ENCODE measurements at places on chromosomes 1 and 21. TPM values are rescaled to one million over a fixed set of nuclear protein-coding genes. Genes with fewer than 3 reads are reported as not detected.

DNA sequence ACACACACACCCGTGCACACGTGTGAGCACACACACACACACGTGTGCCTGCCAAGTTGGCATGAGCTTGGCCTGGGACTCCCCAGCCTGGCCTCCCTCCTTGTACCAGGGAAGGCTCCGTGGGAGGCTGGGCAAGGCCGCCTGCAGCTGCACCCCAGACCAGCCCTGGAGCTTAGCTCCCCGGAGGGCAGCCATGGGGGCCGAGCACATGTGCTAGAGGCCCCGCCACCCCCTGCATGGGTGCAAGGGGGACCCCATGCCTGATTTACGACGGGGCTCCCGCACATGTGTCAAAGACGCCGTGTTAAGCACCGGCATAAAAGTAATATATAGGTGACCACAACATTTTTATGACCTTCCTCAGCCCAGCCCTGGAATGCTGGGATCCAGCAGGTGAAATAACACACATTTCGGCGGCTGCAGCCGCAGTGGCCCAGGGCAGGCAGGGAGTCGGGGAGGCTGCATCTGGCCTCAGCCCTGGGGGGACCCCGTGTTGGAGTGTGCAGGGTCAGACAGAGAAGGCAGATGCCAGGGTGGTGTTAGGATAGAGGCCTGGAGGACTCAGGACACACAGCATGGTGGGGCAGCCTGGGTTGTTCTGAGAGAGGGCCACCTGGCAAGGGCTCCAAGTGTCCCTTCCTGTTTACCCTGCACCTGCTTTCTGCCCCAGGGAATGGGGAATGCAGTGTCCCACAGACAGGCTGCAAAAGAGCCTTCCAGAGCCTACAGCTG is 56.3 kb downstream of the WNT9A start:
- DNase-seq = no peak

- DNase-seq = no peak
These were observed 42.9 kb upstream of the MPZL1 start for GRCh38 chr1:167678838-167679237.

GOLT1A gene
- 3.1 TPM for total RNA-seq

GRCh38 chr1:6526316-6526715 is 28.0 kb downstream of the NOL9 start:
- no peak for DNase-seq

DNA sequence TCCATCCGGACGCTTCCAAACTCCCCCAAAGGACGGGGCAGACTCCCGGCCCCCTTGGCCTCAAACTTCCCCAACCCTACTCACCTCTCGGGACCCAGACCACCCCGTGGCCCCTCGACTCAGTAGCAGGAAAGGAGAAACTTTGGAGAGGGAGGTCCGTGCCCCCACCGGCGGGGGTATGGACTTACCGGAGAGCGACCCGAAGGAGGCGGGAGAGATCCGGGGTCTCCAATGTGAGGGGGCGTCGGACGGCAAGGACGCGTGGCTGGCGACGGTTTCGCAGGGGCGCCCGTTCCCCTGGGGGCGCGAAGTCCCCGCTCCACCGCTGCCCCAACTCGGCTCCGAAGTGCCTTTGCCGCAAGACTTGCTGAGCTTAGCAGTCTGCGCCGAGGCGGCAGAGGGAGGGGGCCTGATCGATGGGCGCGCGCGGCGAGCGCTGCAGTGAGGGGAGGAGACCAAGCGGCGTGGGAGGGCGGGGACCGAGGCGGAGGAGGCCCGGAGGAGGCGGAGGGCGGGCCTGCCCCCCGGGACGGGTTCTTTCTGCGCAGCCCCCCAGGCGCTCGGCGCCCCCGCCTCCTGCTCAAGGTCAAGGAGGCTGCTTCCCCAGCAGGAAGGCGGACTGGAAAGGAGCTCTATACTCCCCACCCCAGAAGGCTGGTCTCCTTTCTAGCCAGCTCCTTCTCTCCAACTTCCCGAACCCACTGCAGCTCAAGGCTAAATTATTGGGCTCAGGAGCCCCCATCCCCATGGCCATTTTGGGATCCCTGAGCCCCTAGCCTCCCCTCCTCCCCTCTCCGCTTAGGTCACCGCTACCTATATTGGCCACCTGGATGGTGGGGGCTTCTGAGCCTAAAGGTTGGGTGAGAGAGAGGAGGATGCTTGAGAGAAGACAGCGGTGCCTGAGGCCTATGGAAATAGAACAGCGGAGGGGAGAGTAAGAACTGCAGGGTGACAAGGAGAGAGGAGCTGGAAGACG is at the start of gene SYT2:
SYT2 (minus strand) TSS at position 385 of the 976 bp plus-strand sequence. CDS start 104,682 bp downstream, outside the sequence.
- DNase-seq = peak; percentile 77

Data from spinal cord (tissue), 10 donors.